ENCODE measurements at places on chromosomes 1 and 21.

DNA sequence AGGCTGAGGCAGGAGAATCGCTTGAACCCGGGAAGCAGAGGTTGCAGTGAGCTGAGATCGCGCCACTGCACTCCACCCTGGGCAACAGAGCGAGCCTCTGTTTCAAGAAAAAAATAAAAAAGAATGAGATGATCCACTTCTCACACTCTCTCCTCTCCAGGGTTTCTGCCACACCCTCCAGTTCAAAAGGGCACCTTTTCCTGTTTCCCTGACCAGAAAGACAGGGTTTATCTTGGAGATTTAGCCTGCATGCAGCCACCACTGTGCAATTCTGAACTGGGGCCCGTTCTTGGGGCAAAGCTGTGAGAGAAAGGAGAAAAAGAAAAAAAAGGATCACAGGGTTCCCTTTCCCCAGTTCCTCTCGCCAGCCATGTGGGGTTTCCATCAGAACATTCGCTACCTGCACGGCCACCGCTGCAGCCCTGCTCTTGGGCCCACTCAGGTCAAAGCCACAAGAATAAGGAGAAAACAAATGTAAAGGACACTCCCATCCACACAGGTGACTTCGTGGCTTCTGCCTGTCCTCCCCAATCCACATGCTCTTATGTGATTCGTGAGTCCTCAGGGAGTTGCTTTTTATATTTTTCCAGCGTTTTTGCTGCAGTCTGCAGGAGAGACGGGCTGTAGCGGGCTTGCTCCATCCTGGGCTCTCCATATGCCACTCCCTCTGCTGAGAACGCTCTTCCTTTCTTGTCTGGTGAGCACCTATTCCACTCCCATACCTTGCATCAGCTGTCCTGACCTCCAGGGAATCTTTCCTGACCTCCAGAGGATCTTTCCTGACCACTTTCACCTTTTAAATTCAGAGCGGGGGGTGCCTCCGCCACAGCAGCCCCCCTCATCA lies 26.4 kb downstream of the GNG4 start:
- DNase-seq = no peak

DNA sequence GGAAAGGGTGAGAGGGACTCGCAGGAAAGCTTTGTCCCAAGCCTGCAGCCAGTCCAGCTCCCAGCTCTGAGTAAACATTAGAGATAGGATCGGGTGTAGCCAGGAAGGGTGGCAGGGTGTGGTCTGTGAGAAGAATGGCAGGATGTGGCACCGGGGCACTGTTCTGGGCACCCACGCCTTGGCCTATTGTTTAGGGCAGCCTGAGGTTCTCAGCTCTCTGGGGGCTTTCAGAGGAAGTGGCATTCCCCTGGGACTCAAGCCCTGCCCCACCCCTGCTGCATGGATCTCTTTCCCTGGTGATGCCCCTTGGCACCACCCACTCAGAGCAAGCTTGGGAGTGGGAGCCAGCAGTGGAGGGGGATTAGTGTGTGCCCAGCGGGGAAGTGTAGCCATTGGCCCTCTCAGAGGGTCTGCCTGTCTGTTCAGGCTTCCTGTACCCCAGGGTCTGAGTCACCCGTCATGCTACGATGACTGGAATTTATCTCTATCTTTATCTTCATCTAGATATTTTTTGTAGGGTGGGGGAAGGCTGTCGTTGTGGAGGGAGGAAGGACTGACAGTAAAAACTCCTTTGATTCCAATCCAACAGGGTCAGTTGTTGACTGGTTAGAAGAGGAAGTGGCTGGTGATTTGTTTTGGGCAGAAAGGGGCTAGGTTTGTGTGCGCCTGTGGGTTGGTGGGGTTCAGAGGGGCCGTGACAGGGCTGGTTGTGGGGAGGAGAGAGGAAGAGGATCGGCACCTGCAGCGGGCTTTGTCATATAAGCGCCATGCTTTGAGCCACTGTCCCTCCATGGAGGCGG lies 31.6 kb downstream of the SOX13 start:
- DNase-seq = no peak

GRCh38 chr1:241611063-241611462 lies 29.1 kb downstream of the CHML start:
- DNase-seq = peak; percentile 19

- DNase-seq = peak; percentile 44
Measured at GRCh38 chr1:232628335-232629249, 1.3 kb downstream of the SIPA1L2 start.

- no peak for DNase-seq
Measured at GRCh38 chr1:56432166-56432971, 147.0 kb downstream of the PLPP3 start.

- no peak for DNase-seq
Measured at GRCh38 chr1:223649222-223649621, 16.3 kb downstream of the CAPN8 start.

DNA sequence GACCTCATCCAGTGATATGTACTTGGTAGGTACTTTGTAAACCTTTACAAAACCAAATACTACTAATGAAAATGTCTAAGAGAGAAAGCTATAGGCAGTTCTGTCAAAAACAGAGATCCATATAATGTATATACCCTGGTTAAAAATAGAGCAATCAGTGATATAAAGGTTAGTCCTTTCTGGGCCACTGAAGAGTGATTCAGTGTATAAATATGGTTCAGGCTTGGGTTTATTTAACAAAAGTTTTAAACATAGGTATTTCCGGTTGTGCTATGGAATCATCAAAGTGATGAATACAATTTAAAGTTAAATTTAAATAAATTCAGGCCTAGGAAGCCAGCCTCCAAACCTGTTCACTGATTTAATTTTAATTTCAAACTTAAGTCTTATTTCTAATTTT lies 108.4 kb upstream of the DMRTA2 start:
- DNase-seq = no peak

GRCh38 chr1:185895208-185895900 lies 161.2 kb downstream of the HMCN1 start:
- no peak for DNase-seq

DNA sequence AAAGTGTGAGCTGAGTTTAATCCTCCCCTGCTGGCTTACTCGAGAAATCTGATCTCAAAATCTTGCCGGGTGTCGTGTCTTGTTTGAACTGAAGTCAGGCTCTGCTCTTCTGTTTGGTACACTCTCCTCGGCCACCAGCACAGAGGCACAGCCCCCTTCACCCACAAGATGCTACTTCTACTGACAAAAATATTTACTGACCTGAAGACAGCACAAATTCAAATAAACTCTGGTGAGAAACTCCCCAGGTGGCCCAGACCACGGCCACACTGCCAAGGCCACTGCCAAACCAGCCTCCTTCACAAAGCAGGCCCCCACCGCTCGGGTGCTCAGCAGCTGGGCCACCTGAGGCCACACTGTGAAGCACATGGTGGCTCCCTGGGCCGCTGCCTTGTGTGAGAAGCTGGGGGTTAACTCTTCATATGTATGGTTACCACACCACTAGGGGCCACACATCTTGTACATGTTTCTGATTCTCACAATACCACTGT lies 80.6 kb downstream of the TGFBR3 start:
- no peak for DNase-seq

DNA sequence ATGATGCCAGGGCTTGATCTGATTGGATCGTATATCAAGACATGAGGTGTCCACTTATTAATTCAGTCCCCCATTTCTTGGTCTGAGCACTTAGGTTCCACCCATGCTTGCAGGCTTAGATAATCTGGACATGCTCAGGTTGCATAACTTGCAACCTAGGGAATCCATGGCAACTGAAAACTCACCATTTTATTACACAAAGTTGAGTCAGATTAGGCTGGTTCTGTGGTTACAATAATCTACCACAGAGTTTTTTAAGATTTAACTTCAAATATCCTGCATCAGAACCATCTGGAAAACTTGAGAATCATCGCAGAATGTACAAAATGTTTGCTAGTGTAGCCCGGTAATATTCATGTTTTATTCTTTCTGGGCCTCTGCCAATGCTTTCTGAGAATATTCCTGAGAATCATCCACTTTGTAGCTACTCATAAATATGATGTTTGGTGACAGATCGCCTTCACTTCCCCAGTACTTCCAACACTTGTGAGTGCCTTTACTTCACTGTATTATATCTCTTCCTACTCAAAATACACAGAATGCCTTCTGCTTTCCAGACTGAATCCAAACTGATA lies 707.2 kb upstream of the ADAMTS5 start:
- no peak for DNase-seq

GRCh38 chr1:151547119-151547899 lies 7.2 kb downstream of the TUFT1 start:
- peak; percentile 63 for DNase-seq
